Right ventricle myocardium superior (tissue), 1 donor: ENCODE measurements at places on chromosomes 3 and 15. TPM values are rescaled to one million over a fixed set of nuclear protein-coding genes. Genes with fewer than 3 reads are reported as not detected.

DNA sequence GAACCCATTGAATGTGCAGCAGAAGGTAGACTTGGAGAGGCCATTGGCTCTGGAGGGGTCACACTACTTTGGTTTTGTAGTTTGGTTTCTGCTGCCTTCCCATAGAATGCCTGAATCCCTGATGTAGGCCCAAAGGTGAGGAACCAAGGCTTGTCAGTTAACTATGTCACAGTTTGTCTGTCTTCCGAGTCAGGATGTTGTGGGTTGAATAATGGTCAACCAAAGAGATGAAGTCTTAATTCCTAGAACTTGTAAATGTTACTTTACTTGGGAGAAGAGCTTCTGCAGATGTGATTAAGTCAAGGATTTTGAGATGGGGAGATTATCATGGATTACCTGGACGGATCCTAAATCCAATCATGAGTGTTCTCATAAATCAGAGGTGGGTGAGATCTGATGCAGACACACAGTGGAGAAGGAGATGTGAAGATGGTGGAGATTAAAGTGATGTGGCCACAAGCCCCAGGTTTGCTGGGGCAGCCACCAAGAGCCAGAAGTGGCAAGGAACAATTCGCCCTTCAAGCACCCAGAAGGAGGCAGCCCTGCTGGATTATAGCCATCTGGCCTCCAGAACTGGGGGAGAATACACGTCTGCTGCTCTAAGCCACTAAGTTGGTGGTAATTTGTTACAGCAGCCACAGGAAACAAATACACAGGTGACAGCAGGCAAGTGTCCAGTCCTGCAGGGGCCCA lies 2.3 kb upstream of the CCR8 start:
- DNase-seq = no peak

GRCh38 chr3:114635878-114636277 lies 342.1 kb downstream of the TIGIT start:
- DNase-seq = no peak

Gene C3orf70
- total RNA-seq = 1.5 TPM

Gene PCSK6
- total RNA-seq = 34.7 TPM

Gene MAP6D1
- 3.0 TPM for total RNA-seq

GRCh38 chr3:138608322-138609135 lies at the start of gene FAIM:
FAIM (plus strand) TSS chr3:138608771; CDS start chr3:138619727, 10,956 bp downstream.
- DNase-seq = peak; percentile 80

Gene RAB7A
- 240 TPM for total RNA-seq

Gene CPB1
- total RNA-seq = not detected

DNA sequence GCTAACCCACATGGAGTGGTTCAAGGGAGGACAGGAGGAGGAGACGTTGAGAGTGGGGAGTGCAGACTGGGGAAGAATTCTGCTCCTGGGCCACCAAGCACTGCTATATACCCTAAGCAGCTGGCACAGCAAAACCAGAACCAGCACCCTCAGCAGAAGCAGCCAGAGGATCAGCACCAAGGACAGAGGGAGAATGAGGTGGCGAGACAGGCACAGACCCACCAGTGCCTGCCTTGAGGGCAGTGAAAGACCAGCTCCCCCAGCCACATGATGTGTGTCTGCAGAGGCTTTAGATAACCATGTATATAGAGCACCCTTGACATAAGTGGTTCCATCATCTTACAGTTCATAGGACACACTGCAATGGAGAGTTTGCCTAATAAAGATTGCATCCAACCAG lies 319.0 kb downstream of the GABRB3 start:
- no peak for DNase-seq

DNA sequence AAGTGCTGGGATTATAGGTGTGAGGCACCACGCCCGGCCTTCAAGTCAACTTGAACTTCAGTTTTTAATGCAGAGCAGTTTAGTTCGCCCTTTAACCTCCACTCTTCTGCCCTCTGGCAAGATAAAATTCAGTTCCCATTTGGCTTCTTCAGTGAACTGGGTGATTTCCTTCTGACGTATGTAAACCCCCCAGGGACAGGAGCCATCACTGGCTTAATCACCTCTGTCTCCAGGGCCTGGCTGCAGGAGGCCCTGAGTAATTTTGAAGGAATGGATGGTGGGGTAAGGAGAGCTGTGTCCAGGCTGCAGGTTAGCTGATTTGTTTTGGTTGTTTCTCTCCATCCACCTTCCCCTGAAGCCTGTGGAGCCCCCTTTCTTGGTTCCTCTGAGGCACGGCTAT lies 11.9 kb downstream of the MCM2 start:
- DNase-seq = no peak

DNA sequence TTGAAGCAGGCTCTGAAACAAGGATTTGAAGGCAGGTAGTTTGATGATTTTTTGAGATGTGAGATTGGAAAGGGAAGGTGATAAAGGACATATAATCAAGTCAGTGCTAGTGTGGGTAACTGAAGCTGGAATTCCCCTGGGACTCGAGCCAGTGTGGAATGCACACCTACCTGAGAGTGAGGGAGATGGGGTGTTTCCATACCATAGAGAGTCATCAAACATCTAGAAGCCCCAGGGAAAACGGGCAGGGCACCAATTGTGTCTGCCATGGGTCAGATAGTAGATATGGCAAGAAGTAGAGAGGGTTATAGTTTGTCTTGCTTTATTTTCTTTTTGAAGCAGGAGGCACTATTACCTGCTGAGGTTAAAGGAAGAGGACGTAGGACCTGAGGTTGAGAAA lies 120.0 kb downstream of the SSR3 start:
- DNase-seq = no peak

DNA sequence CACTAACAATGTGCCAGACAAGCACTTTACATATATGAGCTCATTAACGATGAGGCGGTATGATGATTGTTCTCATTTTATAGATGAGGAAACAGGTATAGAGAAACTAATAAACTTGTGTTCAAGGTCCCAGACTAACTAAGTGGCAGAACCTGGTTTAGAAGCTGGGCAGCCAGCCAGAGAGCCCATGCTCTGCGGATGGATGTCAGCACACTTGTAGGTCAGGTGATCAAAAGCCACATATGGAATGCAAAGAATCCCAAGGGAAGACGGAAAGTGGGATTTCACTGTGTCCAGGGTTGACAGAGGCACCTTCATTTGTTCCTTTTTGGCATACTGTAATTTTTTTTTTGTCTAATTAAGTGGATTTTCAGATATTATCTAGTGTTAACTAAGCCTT lies 103.7 kb downstream of the EFL1 start:
- DNase-seq = peak; percentile 44

DNA sequence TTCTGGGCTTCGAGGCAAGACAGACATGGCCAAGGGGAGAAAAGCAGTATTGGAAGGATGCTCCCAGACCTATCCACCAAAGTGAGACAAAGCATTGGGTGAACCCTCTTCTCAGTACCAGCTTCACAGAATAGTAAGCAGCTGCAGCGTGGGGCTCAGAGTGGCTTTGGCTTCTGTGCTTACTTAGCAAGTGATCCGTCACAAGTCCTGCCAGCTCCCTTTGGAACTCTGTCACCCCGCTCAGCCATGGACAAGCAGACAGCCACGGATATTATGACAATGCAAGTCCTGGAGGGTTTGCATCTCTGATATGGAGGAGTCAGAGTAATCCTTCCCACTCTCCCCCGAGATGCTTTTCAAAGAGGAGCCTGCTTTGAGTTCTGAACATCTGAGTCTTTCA lies 90.8 kb downstream of the SLCO3A1 start:
- DNase-seq = no peak

GRCh38 chr3:177154733-177155132 lies 42.5 kb downstream of the TBL1XR1 start:
- no peak for DNase-seq

Gene EPHA3
- total RNA-seq = 3.5 TPM

DNA sequence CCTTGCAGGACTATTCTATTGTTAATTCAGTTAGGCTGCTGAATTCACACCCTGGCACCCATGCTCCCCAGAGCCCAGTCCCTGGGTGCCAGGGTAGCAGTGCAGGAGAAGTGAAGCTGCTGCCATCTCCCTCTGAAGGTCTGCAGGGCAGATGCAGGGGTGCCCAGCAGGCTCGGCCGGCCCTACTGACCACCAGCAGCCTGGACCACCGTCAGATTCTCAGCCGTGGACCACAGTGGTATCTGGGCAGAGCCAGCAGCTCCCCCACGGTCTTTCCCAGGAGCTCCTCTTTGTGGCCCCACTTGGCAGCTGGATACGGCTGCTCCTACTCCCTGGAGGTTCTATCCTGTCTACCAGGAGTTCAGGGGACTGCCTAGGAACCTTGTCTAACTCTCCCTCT lies 46.8 kb downstream of the ALDH1L1 start:
- peak; percentile 23 for DNase-seq

DNA sequence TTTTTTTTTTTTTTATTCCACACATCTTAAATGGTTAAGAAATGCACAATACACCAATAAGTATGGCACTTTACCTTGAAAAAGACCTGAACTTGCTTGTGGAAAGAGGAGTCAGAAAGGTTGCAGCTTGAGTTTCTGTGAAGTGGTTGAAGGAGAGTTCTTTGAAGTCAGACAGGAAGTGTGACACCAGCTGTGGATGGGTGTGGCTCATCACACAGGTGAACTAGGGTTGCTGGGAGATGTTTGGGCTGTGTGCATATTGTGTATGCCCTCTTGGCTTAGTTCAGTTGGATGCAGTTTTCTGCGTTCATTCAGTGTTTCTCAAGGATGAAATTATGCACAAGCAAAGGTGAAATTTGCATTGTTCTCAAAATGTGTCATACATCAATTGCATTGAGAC lies 6.3 kb downstream of the AEN start:
- no peak for DNase-seq

Gene KCNMB3
- 0.89 TPM for total RNA-seq

DNA sequence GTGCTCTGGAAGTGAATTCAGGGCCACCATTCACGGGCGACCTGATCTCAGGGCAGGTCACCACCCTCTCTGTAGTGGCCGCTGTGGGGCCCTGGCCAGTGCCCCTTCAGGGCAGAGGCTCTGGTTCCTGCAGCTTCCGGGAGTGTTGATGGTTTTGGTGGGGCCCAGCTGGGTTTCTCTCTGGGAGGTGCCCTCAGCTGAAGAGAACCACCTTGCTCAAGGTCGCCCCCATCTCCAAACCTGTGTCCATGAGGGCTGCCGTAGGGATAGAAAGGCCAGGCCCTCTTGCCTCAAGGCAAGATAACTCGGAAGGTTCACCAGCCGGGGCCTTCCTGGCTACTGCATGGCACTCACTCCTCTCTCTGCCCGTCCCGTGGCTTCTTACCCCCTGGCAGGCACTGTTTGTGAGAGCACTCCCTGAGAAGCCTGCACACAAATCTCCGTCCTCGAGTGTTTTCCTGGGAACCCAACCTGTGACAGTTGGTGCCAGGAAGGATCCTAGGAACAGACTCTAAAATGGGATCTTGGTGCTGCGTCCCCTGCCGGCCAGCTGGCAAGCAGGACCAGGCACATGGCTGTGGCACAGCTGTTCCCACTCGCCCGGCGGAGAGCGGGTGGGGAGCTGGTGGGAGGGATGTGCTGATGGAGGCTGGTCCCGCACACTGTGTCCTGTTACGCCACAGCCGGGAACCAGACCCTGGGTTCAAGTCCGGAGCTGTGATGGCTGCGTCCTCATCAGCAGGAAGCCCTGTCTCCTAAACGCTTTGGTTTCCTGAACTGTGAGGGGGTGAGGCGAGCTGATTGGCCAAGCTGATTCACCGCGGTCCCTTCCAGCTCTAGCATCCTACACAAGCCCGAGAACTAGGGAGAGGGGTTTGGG lies 23.2 kb upstream of the PIGZ start:
- DNase-seq = peak; percentile 27

DNA sequence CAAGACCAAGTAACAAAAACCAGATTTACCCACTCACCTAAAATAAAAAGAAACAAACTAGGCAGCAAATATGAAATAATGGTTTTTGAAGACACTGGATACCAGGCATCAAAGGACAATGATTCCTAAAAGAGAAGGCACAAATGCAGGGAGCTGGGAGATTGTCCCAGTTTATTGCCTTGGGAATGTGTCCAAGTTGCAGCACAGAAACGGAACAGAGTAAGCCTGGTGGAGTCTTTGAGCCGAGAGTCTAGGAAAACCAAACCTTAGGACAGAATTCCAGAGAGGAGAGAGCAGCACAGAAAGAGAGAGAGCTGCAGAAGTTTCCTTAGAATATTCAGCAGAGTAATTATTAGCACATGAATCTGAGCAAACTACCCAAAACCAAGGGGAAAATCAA lies 7.8 kb upstream of the ARF4 start:
- DNase-seq = no peak

DNA sequence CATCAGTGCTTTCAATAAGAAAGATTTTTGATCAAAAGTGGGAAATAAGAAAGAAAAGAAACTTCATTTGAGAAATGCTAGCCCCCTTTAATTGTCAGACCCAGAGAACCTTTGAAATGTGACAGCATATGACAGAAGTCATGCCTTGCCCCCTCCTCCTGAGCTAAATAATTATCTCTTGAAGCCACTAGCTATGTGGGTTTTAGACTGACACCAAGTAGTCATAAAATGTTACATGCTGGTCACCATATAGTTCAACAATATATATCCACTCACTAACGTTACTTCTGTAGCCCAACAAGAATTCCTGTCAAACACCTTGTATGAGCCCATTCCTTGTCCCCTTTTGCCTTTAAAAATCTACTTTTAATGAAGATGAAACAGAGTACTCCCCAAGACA lies 43.1 kb upstream of the AADACL2 start:
- DNase-seq = no peak

GRCh38 chr15:63331456-63331855 lies 50.2 kb downstream of the CA12 start:
- DNase-seq = no peak

- DNase-seq = no peak
Measured at GRCh38 chr15:83978588-83978987, 257.0 kb upstream of the GOLGA6L4 start.

DNA sequence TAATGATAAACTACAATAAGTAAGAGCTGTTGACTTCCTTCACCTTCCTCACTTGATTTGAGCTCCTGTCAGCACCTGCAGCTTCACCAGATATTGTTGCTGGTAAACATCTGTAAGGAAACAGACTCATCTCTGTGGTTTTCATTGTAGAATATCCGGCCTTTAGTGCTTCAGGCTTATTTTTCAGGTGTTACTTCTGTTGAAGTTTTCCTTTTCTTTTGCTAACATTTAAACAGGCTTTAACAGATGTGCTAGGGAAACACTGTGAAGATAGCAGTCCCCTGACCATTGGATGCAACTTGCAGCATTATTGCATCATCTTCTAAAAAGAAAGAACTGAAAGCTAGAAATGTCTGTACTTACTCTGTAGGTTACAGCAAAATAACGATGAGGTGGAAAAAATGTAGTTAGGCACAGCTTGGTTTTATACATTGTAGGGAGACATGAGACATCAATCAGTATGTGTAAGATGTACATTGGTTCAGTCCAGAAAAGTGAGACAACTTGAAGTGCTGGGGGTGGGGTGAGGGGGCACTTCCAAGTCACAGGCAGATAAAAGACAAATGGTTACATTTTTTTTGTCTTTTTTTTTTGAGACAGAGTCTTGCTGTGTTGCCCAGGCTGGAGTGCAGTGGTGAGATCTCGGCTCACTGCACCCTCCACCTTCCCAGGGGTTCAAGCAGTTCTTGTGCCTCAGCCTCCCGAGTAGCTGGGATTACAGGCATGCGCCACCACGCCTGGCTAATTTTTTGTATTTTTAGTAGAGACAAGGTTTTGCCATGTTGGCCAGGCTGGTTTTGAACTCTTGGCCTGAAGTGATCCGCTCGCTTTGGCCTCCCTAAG lies 10.2 kb downstream of the EDEM1 start:
- no peak for DNase-seq

GRCh38 chr3:17852217-17852616 lies 109.8 kb upstream of the TBC1D5 start:
- no peak for DNase-seq
